Vagina (tissue), 2 donors: ENCODE measurements at places on chromosomes 4 and X. TPM values are rescaled to one million over a fixed set of nuclear protein-coding genes. Genes with fewer than 3 reads are reported as not detected.

- DNase-seq: no peak
These were observed 245.4 kb downstream of the FBXW7 start for GRCh38 chr4:152290366-152290921.

DNA sequence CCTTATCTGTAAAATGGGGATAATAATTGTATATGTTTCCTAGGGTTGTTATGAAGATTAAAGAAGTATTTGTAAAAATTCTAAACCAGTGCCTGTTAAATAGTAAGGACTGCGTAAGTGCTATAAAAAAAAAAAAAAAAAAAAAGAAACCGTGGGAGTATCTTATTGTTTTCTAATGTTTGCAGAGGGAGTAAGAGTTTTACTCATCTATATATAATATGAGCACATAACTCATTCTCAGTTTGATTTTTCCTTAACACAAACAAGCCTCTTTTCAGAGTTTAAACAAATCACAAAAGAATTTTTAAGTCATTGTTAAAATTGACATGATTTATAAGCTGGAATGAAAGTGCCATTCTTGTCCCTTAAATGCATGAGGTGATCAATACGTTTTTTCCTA lies 104.9 kb downstream of the AMELX start:
- DNase-seq: no peak

The RGN gene
- total RNA-seq: 4.7 TPM

DNA sequence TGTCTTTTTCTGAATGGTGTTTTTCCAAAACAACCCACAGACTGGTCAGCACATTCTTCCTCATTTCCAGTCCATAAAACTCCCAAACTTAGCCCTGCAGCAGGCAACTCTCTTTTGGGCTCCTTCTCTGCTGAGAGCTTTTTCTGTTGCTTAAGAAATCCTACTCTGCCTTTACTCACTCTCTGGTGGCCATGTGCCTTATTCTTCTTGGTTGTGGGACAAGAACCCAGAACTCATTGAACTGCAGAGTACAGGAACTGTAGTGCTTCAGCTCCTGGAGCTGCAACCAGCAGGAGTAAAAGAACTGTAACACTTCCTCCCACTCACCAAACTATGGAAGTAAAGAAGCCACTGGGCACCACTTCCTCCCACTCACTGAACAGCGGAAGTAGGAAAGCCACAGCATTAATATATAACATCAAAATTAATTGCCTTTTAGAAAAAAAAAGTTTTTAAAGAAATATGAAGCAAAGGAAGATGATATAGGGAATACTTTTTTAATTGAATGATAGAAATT lies 864.1 kb upstream of the PCDH10 start:
- DNase-seq: no peak

DNA sequence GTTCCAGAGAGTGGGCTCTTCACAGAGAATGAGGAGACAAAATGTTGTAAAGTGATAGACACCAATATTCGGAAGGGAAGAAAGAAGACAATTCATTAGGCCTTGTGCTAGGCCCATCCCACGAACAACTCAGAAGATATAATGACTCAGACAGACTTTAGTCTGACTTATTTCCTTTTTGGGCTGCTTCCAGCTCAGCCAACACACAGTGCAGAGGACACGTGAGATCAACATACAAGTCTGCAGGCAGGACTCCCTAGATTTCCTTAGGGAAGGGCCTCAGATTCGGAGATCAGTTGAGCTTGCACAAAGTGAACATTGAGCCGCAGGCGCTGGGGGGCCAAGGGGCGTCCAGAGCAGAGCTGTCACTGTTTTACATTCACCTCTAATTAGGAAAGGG lies 290.7 kb upstream of the TENM3 start:
- DNase-seq: no peak

The FDCSP gene
- not detected for total RNA-seq
